ENCODE measurements at places on chromosomes 4 and X. TPM values are rescaled to one million over a fixed set of nuclear protein-coding genes. Genes with fewer than 3 reads are reported as not detected.

NLRP2B gene
- not detected for total RNA-seq

DNA sequence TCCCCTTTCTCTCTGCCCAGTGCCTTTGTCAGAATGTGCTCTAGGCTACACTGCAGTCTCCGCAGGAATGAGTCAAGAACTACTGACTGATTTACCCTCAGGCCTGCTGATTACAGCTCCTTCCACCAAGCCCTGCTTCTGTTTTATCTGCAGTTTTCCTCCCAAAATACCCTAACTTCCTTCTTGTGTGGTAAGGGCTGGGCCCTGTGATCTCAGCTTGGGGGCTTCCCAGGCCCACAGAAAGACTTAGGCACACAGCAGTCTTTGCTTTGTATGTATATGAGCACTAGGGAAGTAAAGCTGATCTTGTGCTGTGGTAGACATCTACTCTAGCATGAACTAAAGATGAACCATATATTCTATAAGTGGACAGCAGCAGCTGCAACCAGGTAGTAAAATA lies 18.8 kb downstream of the PAK3 start:
- H3K27ac ChIP-seq = no peak overlapping the region
- H3K27me3 ChIP-seq = no peaks in the 10 kb centered on the region
- H3K4me1 ChIP-seq = no peaks in the 10 kb centered on the region

- no peak overlapping the region for H3K4me3 ChIP-seq
- H3K27ac ChIP-seq = no peak overlapping the region
- H3K36me3 ChIP-seq = no peaks in the 10 kb centered on the region
- no peak for DNase-seq
- no peaks in the 10 kb centered on the region for H3K4me1 ChIP-seq
Measured at GRCh38 chr4:125961626-125962025, 646.9 kb downstream of the FAT4 start.

DNA sequence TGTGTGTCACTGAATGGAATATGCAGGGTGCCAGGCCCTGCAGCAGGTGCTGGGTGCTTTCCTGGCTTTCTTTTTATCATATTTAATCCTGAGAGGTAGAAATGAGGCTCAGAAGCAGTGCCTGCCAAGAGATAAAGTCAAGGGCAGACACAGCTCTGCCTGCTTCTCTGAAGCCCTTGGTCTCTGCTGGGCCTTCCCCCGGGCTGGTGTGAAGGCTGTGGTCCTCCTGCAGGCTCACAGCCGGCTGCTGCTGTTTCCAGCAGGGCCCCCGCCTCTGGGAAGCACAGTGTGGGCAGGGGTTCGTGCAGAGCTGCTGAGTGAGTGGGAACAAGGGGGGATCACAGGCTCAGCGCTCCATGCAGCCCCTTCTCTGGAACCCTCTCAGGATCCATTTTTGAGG lies 49.6 kb downstream of the TBC1D14 start:
- no peaks in the 10 kb centered on the region for H3K27me3 ChIP-seq
- no peak overlapping the region for H3K27ac ChIP-seq
- no peak for DNase-seq
- H3K36me3 ChIP-seq = no peaks in the 10 kb centered on the region

DNA sequence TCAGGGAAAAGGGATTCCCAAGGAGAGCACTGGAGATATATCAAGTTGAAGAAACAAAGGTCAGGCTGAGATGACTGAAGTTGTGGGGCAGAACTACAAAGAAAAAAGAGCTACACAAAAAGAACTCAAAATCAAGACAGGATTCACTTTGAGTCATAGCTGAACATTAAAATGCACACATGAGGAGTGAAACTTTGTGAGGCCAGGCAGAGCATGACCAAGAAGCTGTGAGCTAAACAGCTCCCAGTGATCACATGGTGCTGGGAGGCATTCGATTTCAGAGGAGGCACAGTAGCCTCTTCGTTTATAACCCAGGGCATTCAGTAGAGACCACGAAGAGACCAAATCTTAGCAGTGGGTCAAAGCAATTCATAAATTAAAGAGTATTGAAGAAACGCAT lies 145.3 kb downstream of the ATRX start:
- DNase-seq = no peak
- H3K27me3 ChIP-seq = no peaks in the 10 kb centered on the region
- H3K36me3 ChIP-seq = no peaks in the 10 kb centered on the region
- H3K4me1 ChIP-seq = no peaks in the 10 kb centered on the region
- no peak overlapping the region for H3K27ac ChIP-seq

DNA sequence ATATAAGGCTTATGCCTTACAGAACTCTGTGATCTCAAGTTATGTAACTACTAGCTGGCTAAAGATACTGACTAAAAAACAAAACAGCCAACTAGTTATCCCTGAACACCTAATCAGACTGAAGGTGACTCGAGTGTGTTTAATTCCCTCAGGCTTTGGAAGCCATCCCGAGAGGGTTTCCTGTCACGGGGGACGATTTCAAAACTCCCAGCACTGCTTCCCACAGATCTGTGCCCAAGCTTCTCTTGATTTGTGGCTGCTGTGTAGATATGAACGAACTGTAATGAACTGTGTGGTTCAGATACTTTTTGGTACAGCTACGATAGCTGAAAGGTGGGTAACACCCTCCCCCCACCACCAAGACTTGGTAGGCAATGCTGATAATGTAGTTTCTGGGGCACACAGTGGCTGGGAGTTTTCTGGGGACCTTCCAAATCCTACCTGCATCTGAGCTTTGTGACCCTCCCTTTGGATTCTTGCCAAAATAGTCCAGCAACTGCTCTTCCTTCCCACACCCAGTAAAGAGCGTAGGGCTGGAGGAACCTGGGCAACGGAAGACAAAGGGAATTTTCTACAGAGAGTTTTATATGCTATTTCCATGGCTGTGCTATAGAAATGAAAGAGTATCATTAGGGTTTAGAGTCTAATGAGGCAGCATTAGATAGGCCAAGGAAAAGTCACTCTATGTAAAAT lies 148.8 kb downstream of the MGST2 start:
- no peak overlapping the region for H3K27ac ChIP-seq
- peak; percentile 60 for DNase-seq
- H3K27me3 ChIP-seq = no peaks in the 10 kb centered on the region
- H3K4me3 ChIP-seq = no peak overlapping the region

MGARP gene
- 18.3 TPM for total RNA-seq

GRCh38 chrX:40207626-40208025 lies 109.9 kb upstream of the BCOR start:
- no peak overlapping the region for H3K27ac ChIP-seq
- H3K27me3 ChIP-seq = no peaks in the 10 kb centered on the region
- no peak overlapping the region for H3K4me3 ChIP-seq

PNMA3 gene
- total RNA-seq = 3.4 TPM

DNA sequence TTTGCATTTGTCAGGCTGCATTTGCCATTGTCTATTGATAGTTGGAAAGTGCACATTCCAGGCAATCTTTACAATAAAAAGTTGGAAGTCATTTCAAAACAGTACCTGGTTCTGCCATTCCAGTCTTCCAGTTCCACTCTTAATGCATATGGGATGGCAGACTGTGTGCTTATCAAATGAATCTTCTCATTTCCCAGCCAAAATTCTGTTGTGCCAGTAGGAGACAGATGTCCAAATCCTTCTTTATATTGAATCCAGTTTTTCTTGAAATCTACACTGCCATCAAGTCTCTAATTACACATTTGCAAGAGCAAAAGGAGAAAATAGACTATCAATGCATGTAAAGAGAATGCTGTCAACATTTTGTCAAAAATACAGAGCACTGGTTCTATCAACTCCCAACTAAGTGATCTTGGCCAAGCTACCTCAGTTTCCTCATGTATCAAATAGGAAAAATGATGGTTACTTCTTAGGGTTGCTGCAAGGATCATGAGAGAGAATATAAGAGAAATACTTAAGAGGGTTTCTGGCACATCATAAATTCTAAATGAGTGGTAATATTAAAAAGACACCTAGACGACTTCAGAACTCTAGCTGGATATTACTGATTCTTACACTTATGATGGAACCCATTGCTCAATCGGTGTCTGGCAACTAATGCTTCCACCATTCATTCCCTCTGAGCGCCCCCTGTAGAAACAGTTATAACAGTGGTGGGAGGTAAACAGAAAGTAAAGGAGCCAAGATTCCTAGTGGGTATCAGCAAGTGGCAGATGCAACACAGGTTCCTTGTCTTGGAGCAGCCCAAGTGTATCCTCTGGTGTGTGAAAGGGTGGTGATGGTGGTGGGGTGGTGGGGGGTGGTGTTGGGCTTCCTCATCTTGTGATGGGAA lies 3.8 kb downstream of the FGG start:
- no peaks in the 10 kb centered on the region for H3K4me1 ChIP-seq
- no peak for DNase-seq
- H3K36me3 ChIP-seq = no peaks in the 10 kb centered on the region
- no peak overlapping the region for H3K27ac ChIP-seq
- H3K27me3 ChIP-seq = no peaks in the 10 kb centered on the region

DNA sequence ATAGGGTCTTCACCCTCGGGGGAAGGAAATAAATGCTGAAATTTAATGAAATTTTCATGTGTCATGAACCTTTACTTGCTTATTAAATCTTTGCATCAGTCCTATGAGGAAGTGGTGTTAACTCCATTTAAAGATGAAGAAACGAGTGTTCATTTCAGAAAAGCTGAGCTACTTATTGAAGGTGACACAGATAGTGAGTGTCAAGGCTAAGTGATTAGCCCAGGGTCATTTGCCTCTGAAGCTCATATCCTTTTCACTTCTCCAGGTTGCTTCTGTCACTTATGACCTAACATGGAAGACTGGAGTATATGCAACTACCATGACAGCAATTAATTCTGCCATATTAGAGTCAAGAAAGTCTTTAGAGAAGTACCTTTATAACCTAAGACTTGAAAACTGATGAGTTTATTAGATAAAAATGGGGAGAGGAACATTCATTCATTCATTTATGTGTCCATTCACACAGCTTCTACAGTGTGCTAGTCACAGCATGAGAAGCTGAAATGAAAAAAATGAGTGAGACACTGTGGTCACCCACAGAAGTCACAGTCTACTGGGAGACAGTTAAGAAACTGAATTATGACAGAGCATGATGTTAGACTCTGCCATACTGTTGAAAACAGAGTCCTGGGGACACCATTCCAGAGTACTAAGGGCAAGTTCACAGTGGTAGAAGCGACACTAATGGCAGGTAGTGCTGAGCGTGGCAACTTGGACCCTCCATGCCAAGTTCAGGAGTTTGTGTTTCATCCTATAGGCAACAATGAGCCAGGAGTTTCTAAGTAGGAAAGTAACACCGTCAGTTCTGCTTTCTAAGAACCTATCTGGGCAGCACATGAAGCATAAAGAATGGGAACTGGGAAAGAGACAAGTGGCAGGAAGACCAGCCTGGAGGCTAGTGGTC lies 21.3 kb downstream of the ALPK1 start:
- no peak overlapping the region for H3K4me3 ChIP-seq
- DNase-seq = no peak
- no peaks in the 10 kb centered on the region for H3K36me3 ChIP-seq
- H3K4me1 ChIP-seq = no peaks in the 10 kb centered on the region
- H3K27me3 ChIP-seq = no peaks in the 10 kb centered on the region

DNA sequence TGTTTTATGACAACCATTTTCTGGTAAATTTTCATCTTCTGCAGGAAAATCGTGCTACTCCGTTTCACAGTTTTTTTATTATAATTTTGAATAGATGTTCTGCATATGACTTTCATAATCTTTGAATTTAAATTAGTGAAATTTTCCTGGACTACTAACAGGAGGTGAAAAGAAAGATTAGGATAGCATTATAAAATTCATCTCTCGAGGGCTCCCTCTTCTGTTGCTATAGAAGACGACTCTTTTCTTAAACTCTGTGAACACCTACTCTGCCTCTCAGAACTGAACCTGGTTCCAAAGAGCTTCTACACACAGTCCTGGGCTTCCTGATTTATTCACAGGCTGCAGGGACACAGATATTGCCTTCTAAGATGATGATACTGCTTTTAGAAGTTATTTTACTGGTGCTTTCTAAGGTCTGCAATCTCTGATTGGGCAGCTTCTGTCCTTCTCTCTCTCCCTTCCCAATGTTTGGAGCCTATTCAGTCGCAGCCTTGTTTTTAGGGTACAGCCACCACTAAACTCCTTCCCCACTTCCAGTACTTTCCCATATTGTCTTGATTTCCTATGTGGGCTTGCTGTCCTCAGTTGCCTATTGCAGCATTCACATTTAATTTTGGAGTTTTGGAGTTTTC lies 10.1 kb upstream of the SAP30 start:
- H3K27me3 ChIP-seq = no peaks in the 10 kb centered on the region
- no peak overlapping the region for H3K4me3 ChIP-seq
- no peaks in the 10 kb centered on the region for H3K36me3 ChIP-seq
- no peak overlapping the region for H3K27ac ChIP-seq
- H3K4me1 ChIP-seq = peaks cover 2% of the 10 kb centered on the region
- no peak for DNase-seq

GRCh38 chr4:165994701-165995100 lies 121.7 kb downstream of the TLL1 start:
- H3K27ac ChIP-seq = no peak overlapping the region
- H3K4me3 ChIP-seq = no peak overlapping the region
- no peaks in the 10 kb centered on the region for H3K4me1 ChIP-seq
- no peaks in the 10 kb centered on the region for H3K36me3 ChIP-seq

MAML3 gene
- 17.0 TPM for total RNA-seq

GRCh38 chr4:98026362-98026761 lies 116.9 kb downstream of the STPG2 start:
- no peak overlapping the region for H3K27ac ChIP-seq
- H3K4me1 ChIP-seq = no peaks in the 10 kb centered on the region
- no peaks in the 10 kb centered on the region for H3K36me3 ChIP-seq
- no peak overlapping the region for H3K4me3 ChIP-seq

INTS6L gene
- total RNA-seq = 17.8 TPM

- peak overlapping the region; percentile 56 for H3K27ac ChIP-seq
- DNase-seq = no peak
- H3K36me3 ChIP-seq = no peaks in the 10 kb centered on the region
Measured at GRCh38 chr4:152352215-152352614, 183.7 kb downstream of the FBXW7 start.

DNA sequence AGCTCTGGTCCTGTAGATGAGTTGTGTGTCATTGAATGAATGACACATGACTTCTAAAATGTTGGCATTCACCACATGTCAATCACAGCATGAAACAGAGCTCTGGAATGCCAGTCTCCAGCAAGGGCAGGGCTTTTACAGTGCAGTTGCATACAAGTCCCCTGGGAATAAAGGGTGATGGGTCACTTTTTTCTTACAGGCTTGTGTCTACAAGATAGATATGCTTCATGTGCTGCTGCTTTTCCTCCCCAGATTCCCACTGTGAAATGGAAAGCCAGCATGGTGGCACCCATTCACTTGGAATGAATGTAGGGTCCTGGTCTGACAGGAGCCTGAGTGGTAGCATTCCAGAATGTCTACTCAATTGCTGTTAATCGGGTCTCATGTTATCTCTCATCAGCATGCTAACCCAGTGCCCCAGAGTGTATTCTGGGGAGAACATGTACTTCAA lies 159.1 kb upstream of the KIT start:
- no peak overlapping the region for H3K4me3 ChIP-seq
- no peak for DNase-seq
- no peaks in the 10 kb centered on the region for H3K4me1 ChIP-seq
- H3K36me3 ChIP-seq = no peaks in the 10 kb centered on the region

- no peak overlapping the region for H3K4me3 ChIP-seq
- no peak for DNase-seq
- H3K27ac ChIP-seq = no peak overlapping the region
- peaks cover under 1% of the 10 kb centered on the region for H3K4me1 ChIP-seq
- H3K27me3 ChIP-seq = no peaks in the 10 kb centered on the region
Measured at GRCh38 chr4:17812801-17813200, 2.0 kb downstream of the NCAPG start.

GRCh38 chr4:14985161-14985560 lies 17.1 kb upstream of the CPEB2 start:
- no peaks in the 10 kb centered on the region for H3K4me1 ChIP-seq
- no peak for DNase-seq
- H3K36me3 ChIP-seq = no peaks in the 10 kb centered on the region
- peaks cover 5% of the 10 kb centered on the region for H3K27me3 ChIP-seq

GRCh38 chrX:125382889-125383288 lies 63.2 kb downstream of the TEX13C start:
- H3K4me3 ChIP-seq = no peak overlapping the region
- H3K4me1 ChIP-seq = no peaks in the 10 kb centered on the region
- H3K27me3 ChIP-seq = no peaks in the 10 kb centered on the region
- no peaks in the 10 kb centered on the region for H3K36me3 ChIP-seq

Measured in ovary (tissue), 10 donors.